ENCODE measurements at places on chromosomes 5 and 9. TPM values are rescaled to one million over a fixed set of nuclear protein-coding genes. Genes with fewer than 3 reads are reported as not detected.

The CCL27 gene
- total RNA-seq: not detected

DNA sequence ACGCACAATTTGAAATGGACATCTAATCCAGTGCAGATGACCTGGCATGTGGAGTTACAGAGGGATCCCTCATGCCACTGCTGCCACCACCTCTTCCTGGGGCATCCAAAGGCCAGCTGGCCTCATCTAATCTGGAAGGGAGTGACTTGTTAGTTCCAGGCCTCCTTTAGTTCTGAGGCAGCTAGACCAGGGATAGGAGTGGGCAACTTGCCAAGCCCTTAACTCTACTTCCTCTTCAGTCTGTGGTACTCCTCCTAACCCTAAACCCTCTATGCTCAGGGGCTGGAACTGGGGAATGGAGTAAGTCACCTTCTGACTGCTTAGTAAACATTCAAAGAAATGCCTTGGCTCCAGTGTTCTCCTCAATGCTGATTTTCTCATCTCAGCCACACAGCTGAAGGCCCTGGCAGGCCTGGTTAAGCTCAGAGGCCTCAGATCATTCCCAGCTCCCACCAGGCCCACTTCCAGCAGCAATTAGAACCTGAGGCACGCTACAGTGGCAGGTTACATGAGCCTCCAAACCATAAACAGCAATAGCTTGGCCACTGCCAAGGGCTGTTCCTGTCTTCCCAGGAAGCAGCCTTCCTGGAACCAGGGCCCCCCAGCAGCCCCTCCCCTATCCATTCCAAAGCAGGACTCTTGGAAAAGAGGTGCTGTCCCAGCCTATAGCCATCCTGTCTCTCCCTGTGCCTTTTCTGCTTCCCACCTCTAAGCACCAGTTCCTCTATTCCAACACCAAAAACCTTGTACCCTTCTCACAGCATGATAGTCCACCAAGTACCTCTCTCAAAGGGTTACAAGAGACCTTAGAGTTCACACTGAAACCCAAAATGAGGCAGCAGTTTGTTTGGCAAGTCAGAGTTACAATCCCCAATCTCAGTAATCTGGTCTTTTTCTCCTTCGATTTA lies 2.0 kb downstream of the EIF4EBP3 start:
- DNase-seq: no peak

- no peak for DNase-seq
These were observed 251.7 kb upstream of the WWC1 start for GRCh38 chr5:168039566-168040248.

DNA sequence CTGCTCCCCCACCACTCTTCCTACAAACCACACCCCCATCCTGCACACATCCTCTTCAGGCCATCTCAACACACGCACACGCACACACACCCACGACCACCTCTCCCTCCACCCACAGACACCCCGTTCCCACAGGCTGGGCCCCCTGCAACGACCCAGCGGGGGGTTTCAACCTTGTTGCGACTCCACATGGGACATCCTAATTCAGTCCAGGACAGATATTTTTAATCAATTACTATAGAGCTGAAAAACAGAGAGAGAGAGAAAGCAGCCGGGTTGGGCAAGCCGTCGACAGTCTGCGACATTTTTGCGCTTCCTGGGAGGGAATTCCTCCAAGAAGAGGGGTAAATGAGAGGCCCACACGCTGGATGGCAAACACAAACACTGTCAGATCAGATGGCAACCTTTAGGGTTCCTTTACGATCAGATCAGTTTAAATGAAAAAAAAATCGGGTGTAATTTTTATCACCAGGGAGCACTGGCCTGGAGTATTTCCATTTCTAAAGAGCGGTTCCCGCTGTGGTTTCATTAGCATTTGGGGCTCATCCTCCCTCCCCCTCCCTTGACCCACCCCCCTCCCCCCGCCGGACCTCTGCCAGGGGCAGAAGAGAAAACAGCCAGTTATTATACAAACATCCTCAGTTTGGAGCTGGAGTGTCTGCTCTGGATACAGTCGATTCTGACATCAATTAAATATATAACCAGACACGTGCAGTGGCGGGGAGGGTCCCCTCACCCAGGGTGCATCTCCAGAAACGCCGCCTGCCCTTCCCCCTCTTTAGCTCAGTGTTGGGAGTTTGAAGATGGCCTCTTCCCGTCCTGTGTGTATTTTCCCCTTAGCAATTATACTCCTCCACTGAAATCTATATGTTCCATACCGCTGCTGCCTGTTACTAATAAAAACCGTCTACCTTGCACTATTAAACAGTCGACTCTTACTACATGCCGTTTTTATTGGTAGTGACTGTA lies 2.3 kb upstream of the IRX2 start:
- no peak for DNase-seq

Measured in HepG2 (cell line).